ENCODE measurements at places on chromosomes 11 and 22.

- DNase-seq: no peak
These were observed 13.5 kb upstream of the MIEF1 start for GRCh38 chr22:39488563-39489083.

DNA sequence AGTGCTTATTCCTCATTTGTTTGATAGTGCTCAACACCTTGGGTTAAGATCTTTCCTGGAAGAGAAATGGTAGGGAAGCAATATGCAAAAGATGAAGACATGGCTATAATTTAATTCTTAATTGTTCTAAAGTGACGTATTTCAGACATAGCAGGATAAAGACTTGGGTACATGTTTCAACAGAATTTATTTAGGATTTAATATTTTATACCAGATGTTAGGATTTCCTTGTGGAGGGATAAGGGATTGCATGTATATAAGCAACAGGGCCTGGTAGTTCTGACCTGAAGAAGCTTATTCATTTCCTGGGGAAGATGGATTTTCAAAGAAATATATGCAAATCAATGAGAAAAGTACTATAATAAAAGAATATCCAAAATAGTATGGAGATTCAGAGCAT, 163.8 kb downstream of the FAT3 start:
- no peak for DNase-seq

- DNase-seq: no peak
These were observed 1.9 kb downstream of the MS4A10 start for GRCh38 chr11:60786811-60787567.

- no peak for DNase-seq
These were observed 41.0 kb upstream of the MS4A8 start for GRCh38 chr11:60658409-60658808.

DNA sequence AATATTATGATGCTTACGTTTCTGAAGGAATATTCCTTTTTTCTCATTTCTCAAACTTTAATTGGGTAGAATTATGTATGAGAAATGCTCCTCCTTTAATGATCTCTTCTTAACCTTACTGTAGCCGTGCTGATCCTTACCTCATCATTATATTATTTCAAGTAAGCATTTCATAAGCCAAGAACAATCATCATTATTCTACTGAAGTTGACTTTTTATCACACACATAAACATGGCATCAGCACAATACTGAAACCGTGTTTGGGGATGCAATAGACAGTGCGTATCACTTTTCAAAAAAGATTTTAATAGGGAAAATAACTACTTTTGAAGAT, 162.8 kb downstream of the ARHGAP42 start:
- DNase-seq: no peak

DNA sequence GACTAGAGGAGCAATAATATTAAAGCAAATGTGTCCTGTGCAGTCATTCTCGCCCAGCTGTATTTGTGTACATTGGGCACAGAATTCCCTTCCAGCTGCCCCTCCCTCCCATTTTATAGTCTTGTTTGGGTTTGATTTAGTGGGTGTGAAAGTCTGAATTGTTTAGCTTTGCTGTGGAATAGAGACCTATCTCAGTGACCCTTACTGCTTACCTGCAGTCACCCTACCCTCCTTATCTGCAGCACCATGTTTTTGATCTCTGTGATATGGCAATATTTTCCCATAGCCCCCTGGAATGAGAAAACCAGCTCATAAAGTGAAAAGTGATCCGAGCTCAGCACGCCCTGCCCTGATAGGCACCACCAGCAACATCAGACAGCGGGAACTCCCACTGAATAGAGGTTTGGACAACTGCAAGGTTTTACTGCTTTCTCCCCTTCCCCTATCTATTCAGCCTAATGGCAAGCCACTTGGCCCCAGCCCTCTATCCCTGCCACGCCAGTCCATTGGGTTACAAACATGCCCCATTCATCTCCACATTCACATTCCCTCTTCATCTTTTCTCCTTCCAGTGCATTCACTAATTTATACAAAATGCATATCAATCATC, 199.0 kb downstream of the ETS1 start:
- DNase-seq: no peak

- DNase-seq: no peak
These were observed 83.1 kb downstream of the VPREB1 start for GRCh38 chr22:22327723-22328122.

DNA sequence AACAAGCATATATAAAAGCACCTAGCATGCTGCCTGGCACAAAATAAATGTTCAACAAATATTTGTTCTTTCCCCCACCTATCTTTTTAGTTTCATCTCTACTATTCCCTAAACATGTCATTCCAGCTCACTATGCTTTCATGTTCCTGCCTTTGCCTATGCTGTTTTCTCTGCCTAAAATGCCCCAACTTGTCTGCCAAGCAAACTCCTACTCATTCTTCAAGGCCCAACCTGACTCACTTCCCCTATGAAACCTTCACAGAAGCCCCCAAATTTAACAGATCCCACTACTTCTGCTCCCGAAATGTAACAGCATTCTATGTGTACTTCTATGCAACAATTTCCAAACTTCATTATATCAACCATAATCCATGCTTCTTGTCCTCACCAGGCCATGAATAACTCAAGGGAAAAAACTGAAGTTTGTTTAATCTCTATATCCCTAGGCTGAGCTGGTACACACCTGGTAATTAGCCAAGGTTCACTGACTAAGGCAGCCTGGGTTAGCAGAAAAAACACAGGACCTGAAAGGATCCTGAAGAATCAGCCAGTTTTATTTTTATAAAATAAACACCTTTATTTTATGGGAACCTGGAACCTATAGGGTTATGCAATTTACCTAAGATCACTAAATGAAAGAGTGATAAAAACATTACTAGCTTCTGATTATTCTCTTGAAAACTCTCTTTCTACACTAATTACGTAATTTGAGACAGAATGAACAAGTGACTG, 72.2 kb downstream of the PAK1 start:
- DNase-seq: no peak

DNA sequence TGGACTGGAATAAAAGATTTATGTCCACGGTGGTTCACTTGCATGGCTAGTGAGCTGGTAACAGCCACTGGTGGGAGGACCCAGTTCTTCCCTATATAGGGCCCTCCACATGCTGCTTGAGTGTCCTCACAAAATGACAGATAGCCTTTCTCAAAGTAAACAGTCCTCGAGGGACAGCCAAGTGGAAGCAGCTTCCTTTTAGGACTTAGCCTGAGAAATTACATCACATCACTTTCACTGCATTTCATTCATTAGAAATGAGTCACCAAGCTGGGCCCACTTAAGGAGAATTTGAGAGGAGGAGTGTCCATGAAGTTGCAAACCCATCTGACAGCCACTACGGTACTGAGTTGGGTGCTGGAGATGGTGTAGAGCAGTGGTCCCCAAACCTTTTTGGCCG, 7.0 kb downstream of the ISX start:
- no peak for DNase-seq

GRCh38 chr11:67301313-67301921, 1.9 kb upstream of the SSH3 start:
- no peak for DNase-seq

GRCh38 chr11:26801601-26802000, 79.7 kb upstream of the SLC5A12 start:
- no peak for DNase-seq

DNA sequence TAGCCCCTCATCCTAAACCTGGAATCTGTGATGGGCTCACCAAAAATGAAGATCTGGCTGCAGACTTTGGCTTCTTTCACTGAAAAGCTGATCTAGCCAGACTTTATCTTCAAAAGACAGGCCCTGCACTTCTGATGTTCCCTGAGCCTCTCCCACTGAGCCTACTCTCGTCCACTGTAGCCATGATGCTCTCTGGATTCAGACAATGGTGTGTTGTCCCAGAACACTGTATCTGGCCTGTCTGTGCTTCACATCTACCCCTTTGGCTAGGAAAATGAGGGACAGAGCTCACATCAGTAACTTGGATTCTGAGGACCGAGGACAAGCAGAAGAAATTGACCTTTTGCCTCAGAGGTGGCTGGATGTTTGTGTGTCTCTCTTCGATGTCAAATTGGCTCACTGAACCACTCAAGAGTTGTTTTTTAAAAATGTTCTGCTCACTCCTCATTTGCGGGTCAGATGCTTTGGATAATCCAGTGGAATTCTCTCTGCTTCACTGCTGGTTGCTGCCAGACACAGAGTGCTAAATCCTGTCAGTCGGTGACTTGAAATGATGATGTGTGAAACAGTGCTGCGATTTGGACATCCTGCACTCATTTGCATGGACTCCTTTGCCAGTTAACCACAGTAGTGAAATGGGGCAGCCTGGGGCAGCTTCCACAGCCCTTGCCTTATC, 67.5 kb downstream of the ARFGAP2 start:
- no peak for DNase-seq

DNA sequence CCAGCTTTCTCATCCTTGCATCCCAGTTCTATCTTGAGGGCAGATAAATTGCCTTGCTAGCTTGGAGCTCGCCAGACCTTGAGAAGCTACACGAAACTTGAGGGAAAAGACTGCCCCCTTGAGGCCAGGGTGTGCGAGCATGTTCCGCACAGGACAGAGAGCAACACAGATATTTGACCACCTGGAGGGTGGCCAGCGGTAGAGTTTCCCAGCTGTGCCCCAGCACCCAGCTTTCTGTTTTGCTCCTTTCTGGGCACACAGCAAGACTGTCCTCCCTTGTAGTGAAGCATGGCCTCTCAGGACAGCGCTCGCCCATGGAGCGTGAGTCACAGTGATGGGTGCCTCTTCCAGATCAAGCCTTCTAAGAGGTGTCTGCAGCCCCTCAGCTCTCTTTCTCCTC, 23.5 kb downstream of the SPATA19 start:
- DNase-seq: peak; percentile 15

GRCh38 chr11:15034687-15035267, 38.6 kb upstream of the CALCB start:
- no peak for DNase-seq

DNA sequence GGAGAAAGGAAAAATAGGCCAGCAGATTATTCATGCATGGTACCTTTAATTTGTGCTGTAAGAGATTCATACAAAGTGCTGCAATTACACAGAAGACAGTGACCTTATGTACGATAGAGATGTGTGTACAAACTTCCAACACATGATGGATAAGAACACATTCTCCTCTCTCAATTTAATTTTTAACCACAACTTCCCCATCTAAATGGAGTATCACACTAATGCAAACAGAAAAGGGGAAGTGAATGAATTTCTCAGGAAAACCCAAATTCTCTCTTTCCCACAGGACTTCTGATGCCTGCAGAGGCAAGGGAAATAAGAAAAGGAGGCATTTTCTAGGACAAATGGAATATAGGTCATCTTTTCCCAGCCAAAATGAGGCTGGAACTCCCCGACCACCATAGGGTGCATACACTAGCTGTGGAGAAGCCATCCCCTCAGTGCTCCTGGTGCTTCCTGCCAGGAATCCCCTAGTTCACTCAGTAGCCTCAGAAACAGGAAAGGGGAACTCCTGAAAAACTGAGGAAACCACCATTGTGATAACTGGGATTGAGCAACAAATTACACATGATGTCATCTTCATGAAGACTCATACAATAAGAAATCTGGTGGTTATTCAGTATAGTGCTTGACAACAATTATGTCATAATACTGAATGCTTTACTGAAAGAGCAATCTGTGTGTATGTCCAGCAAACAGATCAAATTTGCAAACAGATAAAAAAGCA, 22.4 kb downstream of the MMP10 start:
- no peak for DNase-seq

GRCh38 chr11:205221-206001, 1.8 kb downstream of the BET1L start:
- no peak for DNase-seq

DNA sequence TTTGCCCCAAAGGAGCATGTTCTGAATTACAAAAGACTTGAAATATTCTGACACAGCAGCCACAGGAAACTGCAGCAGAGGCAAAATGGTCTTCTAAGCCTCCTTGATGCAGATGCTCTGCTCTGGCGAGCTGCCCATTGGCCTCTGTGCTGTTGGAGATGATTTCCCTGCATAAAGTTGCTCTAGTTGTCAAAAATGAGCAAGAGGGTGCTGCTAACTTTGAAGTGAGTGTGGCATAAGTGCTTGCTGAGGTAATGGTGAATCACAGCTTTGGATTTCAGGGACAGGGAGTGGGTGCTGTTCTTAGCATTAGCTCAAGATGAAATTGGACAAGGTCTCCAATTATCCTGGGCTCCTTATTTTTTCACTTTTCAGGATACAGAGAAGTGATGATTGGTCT, 435.4 kb downstream of the TMEM135 start:
- no peak for DNase-seq

DNA sequence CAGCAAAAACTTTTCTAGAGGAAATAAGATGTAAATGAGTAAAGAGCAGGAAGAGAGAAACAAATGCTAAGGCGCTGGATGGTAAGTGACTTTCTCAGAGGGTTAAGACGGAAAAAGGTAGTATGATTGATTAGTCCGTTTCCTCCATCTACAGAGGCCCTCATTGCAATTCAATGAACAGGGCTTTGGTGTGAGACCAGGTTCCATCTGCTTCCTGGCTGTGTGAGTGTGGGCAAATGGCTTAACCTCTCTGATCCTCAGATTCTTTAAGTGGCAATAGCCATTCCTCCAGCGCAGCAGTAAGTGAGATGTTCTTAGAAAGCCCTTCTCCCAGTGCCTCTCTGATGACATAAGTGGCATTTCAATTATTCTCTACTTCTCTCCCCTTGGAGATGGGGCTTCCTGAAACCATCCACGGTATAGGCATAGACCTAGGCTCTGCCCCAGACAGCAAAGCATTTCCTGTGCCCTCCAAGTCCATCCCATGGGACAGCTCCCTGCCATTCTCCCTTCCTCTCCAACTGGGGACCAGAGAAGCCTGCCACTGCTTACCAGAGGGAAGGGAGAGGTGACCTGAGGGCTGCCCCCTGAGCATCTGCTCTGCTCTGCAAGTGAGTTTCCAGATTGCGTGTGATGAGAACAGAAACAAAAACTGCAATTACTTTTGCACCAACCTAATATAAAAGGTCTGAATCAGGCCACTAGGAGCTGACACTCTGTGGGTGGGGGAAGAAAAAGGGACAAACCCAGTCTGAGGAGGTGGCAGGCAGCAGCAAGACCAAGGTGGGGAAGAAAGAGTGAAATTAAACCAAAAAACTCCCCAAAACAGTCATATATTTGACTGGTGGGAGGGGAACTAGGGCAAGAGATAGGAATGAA, 12.7 kb upstream of the CD44 start:
- DNase-seq: no peak

DNA sequence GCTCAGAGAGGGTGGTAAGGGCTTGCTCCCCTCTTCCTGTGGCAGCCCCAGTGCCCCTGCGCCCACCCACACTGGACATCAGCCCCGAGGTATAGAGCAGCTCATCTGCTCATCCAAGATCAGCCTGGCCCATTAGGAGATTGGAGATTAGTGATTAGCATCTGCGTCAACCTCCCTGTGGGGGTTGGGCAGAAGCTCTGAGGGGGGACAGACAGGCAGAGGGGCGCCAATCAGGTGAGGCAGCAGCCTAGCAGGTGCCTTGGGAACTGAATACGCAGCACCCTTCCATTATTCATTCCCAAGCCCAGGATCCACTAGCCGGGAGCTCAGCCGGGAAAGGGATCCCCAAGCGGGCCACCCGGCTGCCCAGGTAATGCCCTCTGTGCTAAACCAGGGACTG, 11.0 kb downstream of the SMTN start:
- no peak for DNase-seq

Measured in NK-92 treated with Interleukin-12 subunit alpha and Interleukin-12 subunit beta, amount 100 ng/mL, for 24 hours (cell line).